Activated naive CD8-positive, alpha-beta T cell treated with anti-CD3 and anti-CD28 coated beads, Interleukin-2, amount 50 U/mL, for 16 hours (primary cell): ENCODE measurements at places on chromosomes 7 and 10.

DNA sequence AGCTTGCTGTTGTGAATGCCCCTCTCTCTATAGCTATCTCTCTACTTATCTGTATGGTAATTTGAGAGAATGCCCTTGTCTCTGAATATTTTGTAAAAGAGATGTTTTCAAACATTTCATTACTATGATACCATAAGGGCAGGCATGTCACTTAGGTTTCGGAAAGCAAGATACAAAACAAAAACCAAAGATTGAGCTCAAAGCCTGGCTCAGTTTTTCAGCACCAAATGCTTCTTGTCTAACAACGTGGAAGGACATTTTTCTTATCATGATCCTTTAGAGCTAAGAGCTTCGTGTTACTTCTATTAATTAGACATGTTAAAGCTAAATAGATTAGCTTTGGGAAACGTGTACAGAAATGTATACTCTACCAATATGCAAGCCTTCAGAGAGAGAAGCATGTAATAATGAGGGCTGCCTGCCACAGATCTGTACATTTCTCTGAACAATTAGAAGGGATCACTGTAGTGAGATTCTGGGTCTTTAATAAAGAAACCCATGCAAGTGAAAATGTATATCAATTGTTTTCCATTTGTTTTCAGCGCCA, 148.9 kb downstream of the ARID5B start:
- no peak for DNase-seq

DNA sequence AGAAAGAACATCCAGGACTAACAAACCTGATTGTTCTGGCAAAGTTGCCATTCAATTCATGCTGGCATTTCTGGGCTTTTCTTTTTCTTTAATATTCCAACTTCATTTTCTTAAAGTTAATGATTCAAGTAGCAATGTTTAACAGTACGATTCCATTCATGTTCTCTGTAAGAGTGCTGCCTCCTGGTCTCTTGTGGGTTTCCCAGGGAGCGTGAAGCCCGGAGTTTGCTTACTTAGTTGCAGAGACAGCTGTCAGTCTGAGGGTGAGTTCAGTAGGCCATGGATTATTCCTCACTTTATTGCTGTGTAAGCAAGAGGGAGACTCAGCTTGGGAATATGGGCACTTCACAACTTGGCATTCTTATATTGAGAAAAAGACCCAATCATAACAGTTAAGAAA, 142.2 kb downstream of the TWIST1 start:
- DNase-seq: no peak

GRCh38 chr7:70883750-70884439, 248.0 kb upstream of the GALNT17 start:
- DNase-seq: no peak

- no peak for DNase-seq
Measured at GRCh38 chr10:70774810-70775678, 10.1 kb downstream of the TBATA start.

DNA sequence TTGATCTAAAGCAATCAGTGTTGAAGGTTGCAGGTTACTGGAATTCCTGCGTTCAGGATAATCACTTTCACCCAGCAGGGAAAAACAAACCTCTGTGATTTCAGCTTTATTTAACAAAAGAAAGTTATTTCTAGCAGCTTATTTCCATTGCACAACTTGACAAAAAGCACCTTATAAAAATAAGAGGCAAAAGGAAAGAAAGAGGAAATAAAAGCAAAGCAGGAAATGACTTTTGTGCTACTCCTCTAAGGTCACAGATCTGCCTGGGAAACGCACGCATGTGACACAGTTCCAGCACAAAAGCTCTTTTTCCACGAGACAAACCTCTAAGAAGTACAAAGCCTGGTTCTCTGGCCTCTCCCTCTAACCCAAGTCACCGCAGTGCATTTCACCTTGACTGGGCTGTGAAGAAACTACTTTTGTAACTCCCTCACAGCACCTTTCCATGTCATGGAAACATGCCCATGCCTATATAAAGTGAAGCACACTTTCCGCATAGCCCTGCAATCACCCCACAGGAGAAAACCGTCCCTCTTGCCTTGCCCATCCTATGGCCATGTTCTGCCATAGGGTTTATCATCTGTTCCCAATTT, 870 bp downstream of the ANK3 start:
- DNase-seq: no peak

DNA sequence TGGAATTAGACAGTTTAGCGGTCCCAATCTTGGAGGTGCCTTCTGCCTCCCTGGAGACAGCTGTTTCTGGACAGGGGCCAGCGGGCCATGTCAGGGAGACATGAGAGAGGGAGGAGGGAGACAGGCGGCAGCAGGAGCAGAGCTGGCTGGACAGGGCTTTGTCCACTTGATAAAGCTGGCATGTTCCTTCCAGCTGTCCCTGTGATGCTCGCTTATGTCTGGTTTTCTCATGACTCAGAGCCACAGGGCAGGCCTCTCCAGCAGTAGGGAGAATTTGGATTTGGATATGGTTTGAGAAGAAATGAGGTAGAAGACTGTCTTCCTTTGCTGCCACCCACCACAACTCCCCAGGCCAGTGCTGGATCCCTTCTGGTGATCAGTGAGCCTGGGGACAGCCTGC, 51.7 kb upstream of the SORCS3 start:
- no peak for DNase-seq

DNA sequence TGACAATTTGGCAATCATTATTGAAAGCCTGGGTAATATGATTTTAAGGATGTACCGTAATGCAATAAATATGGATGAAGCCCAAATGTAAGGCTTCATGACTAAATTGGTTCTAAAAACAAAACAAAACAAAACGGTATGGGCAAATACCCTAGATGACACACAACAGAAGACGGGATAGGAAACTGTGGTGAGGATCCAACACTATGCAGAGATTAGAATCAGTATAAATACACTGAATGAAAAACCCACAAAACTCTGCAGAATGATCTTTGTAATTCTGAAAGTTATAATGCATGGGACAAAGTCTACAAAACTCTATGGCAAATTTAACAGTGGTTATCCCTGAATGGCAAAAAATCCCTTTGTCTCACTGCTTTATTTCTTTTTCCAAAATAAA, 57.6 kb downstream of the MALSU1 start:
- DNase-seq: no peak

DNA sequence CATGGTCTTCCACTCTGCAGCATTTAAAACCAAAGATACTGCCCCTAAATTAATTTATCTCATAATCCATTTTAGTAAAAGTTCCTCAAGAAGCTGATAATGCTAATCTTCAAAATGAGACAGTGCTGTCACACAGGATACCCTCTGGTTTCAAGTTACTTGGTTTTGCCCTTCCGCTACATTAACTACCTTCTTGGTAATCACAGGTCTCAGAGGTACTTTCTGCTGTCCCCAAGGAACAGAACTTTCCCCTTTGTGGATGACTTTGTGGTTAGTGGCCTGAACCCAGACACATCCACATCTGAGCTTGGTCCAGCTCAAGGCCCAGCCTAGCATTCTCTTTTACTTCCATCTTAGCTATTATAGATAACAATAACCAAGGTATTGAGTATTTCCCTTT, 88.8 kb upstream of the TMEM26 start:
- DNase-seq: no peak

DNA sequence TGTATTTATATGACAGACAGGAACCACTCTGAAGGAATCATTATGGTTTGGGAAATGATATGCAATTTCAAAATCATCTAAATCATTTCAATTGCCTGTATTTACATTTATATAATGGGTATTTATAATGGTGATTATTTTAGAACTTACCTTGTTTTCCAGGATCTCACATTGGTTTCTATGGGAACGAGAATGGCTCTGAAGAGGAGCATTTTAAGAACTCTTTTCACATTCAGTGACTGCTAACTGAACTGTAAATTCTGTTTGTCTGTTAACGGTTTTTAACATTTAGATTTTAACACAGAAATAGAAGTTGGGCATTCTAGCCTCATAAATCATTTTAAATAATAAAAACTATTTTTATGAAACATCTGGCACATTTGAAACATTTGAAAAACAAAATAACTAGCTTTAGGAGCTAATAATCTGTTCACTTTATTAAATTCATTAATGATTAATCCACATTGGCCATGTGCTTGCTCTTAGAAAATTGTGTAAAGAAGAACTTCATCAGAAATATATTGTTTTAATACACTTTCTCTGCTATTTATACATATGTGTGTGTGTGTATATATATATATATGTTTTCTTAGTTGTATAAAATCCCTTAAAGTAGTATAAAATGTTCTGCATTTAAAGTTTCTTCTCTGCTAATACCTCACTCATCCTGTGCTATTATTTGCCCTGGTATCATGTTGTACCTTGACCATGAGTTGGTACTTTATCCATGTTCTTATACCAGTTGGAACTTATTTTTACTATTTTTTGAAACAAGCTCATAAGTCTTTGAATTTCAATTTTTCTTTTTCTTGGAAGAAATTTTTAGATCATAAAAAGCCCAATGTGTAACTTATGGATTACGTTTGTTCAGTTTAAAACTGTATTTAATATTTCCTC, 8.7 kb upstream of the SEM1 start:
- DNase-seq: no peak

- no peak for DNase-seq
Measured at GRCh38 chr7:5685205-5685604, 96.3 kb downstream of the RNF216 start.

DNA sequence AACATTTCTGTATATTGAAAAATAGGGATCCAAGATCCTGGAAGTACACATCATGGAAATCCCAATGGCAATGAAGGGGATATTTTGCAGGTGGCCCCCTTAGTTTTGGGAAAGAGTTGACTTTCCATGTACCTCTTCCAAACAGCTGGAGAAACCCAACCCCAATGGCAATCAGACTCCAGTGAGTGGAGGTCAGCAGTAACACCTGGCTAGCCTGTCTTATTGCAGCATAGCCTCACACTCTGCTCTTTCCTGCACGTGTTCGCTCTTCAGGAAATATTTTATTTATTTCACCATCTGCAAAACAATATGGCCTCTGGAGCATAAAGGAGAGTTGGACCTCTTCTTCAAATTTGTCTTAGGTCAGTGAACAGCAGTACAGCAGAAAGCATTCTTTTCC, 340.0 kb upstream of the NRP1 start:
- DNase-seq: no peak

- no peak for DNase-seq
Measured at GRCh38 chr10:79023240-79024162, 45.3 kb upstream of the ZMIZ1 start.

DNA sequence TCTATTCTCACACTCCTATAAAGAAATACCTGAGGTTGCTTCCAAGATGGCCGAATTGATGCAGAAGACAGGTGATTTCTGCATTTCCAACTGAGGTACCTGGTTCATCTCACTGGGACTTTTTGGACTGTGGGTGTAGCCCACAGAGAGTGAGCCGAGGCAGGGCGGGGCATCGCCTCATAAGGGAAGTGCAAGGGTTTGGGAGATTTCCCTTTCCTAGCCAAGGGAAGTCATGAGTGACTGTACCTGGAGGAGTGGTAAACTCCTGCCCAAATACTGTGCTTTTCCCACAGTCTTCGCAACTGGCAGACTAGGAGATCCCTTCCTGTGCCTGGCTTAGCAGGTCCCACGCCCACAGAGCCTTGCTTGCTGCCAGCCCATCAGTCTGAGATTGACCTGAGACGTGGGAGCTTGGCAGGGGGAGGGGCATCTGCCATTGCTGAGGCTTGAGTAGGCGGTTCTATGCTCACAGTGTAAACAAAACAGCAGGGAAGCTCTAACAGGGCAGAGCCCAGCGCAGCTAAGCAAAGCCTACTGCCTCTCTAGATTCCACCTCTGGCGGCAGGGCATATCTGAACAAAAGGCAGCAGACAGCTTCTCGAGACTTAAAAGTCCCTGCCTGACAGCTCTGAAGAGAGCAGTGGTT, 152.2 kb downstream of the ARL4A start:
- DNase-seq: no peak

GRCh38 chr7:37329940-37330339, 118.7 kb downstream of the ELMO1 start:
- no peak for DNase-seq

DNA sequence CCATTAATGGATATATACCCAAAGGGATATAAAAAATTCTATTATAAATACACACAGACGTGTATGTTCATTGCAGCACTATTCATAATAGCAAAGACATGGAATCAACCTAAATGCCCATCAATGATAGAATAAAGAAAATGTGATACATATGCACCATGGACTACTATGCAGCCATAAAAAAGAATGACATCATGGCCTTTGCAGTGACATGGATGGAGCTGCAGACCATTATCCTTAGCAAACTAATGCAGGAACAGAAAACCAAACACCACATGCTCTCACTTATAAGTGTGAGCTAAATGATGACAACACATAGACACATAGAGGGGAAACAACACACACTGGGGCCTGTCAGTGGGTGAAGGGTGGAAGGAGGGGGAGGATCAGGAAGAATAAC, 33.0 kb downstream of the POLR1F start:
- DNase-seq: no peak

GRCh38 chr10:74088722-74089121, 61.9 kb downstream of the AP3M1 start:
- DNase-seq: no peak

- DNase-seq: no peak
Measured at GRCh38 chr7:2253525-2254244, 11.7 kb downstream of the NUDT1 start.

DNA sequence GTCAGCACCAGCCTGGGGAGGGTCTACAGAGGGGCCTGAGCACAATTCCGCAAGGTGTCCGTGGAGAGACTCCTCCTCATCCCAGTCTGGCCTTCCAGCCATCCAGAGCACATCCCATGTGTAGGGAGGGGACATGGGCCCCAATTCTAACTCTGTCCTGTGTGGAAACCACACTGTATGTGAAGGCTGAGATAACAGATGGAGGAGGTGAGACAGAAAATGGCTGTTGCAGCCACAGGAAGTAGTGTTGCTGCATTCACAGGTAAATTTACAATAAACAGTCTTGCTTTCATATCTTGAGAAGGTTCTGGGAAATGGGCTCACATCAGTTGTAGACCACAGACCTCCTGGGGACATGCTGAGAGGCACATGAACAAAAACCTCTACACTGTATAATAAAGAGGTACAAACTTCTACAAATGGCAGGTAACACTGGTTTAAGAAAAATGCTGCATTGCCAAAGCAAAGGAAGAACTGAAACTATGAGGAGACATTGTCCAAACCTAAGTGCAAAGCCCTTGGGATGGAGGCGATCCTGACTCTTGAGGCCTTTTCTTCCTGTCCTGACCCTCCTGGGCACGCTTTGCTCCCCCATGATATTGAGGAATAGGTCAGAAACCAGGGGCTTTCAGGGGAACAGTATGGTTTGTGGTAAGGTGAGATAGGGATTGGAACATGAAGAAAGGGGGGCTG, 21.6 kb upstream of the GIMAP2 start:
- DNase-seq: no peak

- no peak for DNase-seq
Measured at GRCh38 chr10:93287775-93288174, 194.4 kb downstream of the MYOF start.

DNA sequence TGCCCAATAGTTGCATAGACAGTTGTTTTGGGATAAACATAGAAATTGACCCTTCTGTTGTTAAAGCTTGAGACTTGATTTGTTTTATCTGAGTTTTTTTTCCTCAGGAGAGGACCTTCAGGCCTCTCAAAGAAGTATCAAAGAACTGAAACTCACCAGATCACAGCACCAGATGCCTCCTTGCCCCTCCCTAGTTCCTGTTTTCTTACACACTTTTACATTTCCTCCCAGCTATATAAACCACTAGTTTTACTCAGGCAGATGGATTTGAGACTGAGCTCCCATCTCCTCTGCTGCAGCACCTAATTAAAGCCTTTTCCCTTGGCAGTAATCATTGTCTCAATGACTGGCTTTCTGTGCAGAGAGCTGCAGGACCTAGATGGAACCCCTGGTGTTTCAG, 150.6 kb upstream of the NRG3 start:
- no peak for DNase-seq
